ENCODE measurements at places on chromosomes 3 and 15.

DNA sequence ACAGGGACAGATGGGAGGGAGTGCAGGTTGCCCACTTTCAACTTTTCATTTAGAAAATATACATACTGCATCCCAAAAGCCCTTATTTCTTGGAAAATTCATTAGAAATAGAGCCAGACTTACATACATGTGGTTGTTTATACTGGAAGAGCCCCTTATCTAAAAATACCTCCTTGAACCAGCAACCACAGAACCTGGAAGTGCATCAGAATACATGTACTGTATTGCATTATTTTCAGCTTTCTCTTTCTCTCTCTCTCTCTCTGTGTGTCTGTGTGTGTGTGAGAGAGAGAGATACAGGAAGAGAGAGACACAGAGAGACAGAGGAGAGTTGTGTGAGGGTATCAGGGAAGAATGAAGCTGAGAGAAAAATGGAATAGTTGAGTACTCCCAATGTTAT, 29.5 kb upstream of the LSAMP start:
- DNase-seq = no peak

DNA sequence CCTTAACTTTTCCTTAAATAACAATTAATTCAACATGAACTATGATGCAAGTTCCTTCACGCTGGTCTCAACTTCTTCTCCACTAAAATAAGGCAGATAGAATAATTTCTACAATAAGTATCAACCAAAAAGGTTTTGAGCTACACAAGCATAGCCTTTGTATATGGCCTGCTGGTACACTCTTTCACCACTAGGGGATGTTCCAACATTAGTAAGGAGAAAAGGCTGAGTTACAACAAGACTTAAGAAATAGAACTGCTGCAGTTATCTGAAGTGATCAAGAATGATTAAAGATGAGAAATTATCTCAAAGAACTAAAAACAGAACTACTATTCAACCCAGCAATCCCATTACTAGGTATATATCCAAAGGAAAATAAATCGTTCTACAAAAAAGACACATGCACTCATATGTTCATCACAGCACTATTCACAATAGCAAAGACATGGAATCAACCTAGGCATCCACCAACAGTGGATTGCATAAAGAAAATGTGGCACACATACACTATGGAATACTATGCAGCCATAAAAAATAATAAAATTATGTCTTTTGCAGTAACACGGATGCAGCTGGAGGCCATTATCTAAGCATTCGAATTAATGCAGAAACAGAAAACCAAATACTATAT, 14.4 kb downstream of the ATP13A3 start:
- no peak for DNase-seq

- DNase-seq = no peak
These were observed 15.7 kb upstream of the CAND2 start for GRCh38 chr3:12780751-12781150.

- DNase-seq = peak; percentile 37
These were observed 693 bp downstream of the CD200 start for GRCh38 chr3:112333381-112334317.

- peak; percentile 26 for DNase-seq
These were observed 5.8 kb upstream of the MANF start for GRCh38 chr3:51379301-51379700.

- no peak for DNase-seq
These were observed 18.2 kb upstream of the ADCY5 start for GRCh38 chr3:123467046-123467445.

DNA sequence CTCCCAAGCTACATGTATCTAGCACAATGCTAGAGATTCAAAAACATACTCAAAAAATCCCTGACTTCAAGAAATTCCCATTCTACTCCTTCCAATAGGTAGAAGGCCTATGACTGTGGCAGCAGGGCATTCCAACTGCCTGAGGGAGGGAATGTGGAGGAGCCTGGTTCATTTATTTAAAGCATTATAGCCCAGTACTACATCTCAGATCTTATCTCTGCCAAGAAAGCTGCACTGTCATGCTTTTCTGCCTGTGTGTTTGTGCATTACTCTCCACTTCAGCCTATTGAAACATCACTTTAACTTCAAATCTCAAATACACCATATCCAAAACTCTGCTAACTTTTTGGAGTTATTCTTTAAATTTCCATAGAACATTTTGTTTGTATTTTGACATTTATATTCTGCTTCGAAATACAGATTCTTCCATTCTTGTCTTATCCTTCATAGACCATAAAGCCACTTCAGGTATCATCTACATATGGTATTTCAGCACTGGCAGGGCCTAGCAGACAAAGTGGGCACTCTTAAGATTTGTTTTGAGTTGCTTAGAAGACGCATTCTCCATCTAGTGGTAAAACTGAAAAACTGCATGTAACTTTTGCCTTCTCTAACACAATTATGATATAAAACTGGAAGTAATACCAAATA, 59.1 kb upstream of the NEDD4 start:
- DNase-seq = no peak

- no peak for DNase-seq
These were observed 1.0 kb downstream of the SHOX2 start for GRCh38 chr3:158105119-158105709.

- DNase-seq = peak; percentile 30
These were observed 33.1 kb downstream of the NBEAL2 start for GRCh38 chr3:47012342-47013230.

DNA sequence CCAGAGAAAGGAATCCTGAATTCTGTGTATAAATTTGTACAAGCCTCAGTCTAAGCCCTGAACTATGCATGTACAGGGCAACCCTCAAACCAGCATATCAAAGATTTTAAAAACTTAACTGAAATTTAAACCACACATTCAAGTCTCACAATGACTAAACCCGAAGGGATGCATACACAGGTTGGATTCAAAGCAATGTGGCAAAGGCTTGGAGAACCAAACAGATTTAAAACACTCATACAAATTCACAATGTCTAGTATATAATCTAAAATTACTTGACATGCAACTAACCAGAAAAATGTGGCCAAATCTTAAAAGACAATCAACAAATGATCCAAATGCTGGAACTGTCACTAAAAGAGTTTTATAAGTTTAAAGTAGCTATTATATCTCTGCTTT, 36.4 kb downstream of the CEP152 start:
- no peak for DNase-seq

DNA sequence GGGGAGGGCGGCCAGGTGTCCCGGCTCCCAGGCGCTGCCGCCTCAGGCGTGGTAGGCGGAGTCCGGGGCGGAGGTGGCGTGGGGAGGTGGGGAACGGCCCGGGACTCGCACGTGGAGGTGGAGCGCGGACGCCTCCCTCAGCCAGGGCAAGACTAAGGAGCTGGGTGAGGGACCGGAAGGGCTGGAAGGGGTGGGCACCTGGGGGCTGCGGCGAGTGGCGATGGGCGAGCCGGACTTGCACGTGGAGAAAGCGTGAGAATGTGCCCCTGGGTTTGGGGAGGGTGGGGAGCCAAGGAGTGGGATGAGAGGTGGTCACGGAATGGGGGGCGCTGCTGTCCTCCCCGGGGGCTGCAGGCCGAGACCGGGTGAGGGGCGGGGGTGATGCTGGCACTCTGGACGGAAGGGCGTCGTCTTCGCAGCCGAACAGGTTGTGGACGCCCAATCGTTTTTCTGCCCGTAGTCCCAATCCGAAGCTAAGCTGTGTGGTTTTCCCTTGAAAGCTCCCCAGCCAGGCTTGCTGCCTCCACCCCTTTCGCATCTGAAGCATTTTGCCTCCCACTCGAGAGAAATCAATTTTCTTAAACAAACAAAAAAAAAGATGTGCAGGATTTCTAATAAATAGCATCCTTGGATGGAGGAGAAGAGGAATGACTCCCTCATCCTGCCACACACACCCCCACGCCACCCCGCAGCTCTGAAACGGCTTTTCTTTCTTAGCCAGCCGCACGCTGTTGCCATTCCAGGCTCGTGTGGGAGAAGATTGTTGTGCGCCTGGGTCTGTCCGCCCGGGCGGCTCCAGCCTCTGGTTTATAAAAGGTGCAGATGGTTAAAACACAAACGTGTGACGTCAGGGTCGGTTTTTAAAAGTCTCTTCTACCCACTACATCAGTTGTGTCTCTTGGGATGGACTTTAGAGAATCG, 62.5 kb upstream of the ANKRD28 start:
- peak; percentile 55 for DNase-seq

DNA sequence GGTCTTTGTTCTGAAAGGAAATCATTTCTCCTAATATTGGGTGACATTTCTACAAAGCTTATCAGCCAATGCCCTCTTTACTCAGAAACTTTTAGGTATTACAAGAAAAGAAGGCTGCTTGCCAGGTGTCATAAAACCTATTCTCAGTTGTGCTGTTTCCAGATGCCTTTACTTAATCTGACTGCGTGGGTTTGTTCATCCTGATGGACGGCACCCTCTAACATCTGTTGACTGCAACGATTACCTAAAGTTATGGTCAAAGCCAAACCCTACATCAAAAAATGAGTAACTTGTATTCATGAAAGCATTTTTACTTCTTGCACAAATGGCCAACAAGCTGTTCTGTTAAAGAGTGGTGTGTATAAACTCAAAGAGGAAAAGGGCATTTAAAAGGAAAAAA, 207.7 kb upstream of the PDZRN3 start:
- no peak for DNase-seq

- DNase-seq = no peak
These were observed 98.8 kb downstream of the AKAP13 start for GRCh38 chr15:85479071-85479647.

DNA sequence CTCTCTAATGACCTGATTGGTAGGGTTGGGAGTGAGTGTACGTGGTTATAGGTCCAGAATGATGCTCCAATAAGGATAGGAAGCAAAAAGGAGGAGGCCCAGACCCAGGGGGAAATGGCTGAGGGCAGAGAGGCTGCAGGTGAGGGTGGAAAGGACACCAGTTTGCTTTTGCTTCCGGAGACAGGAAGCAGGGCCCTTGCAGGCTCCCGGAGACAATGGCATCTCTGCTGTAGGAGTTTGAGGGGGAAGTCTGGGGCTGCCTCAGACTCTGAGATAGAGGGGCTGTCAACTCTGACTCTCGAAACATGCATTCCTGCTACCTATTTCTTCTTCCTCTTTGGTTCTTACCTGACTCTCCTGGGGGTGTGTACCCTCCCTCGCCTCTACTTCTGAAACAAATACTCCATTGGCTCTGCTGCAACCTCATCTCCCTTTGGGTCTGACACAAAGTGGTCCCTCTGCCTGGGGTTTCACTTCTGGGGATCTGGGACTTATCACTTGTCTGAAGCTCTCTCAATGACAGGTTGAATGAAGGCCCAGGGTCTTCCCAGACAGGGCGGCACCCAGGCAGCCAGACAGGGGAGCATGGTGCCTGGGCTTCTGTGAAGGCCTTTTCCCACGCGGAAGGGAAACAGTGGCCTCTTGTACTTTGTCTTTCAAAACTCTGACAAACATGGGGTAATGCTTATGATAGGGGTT, 61.5 kb downstream of the CHRD start:
- no peak for DNase-seq

GRCh38 chr3:78801926-78802561, 965.8 kb downstream of the ROBO1 start:
- DNase-seq = no peak
